ENCODE measurements at places on chromosomes 7 and 10. TPM values are rescaled to one million over a fixed set of nuclear protein-coding genes. Genes with fewer than 3 reads are reported as not detected.
A peak's percentile ranks its signal among the peaks of the same experiment; 100 is the strongest.

- H3K4me3 ChIP-seq = peak overlapping the region; percentile 16
- no peaks in the 10 kb centered on the region for H3K27me3 ChIP-seq
- H3K4me1 ChIP-seq = peaks cover 50% of the 10 kb centered on the region
Measured at GRCh38 chr7:50315739-50316671, 11.5 kb downstream of the IKZF1 start.

DNA sequence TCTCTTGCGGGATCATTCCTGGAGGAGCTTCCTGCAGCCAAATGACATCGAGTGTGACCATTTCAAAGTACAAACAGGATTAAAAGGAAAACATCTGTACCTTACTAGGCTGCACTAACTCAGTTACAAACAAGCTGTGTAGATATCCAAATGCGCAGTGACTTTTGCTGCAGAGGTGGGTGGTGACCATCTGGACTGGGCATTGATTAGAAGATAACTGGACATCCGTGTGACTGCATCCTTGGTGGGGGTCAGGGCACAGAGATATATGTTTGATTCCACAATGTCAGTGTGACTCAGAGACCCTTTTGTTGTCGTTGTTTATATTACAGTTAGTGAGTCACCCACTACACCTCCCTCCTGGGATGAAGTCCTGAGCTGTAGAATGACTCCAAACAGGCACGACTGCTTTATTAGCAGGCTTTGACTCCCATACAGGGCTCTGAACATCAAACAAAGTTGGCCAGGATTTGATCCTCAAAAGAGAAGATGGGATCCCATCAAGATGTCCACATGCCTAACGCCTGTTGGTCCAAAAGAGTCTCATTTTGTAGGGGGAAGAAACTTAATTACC is 56.7 kb upstream of the SDK1 start:
- H3K4me3 ChIP-seq = no peak overlapping the region
- H3K36me3 ChIP-seq = no peaks in the 10 kb centered on the region
- H3K27ac ChIP-seq = no peak overlapping the region
- H3K4me1 ChIP-seq = no peaks in the 10 kb centered on the region

GRCh38 chr7:103445228-103446048 is 569 bp downstream of the SLC26A5 start:
- H3K4me1 ChIP-seq = no peaks in the 10 kb centered on the region
- H3K27me3 ChIP-seq = peaks cover 57% of the 10 kb centered on the region
- no peak for DNase-seq
- H3K27ac ChIP-seq = no peak overlapping the region
- no peaks in the 10 kb centered on the region for H3K36me3 ChIP-seq

UPK3BL2 gene
- total RNA-seq = 2.8 TPM

OPN1SW gene
- total RNA-seq = not detected

PILRA gene
- 4.6 TPM for total RNA-seq

LEP gene
- total RNA-seq = 0.05 TPM

- H3K4me1 ChIP-seq = peaks cover 6% of the 10 kb centered on the region
- no peaks in the 10 kb centered on the region for H3K27me3 ChIP-seq
- no peak overlapping the region for H3K27ac ChIP-seq
- DNase-seq = no peak
Measured at GRCh38 chr7:101250324-101250723, 5.4 kb upstream of the FIS1 start.

- H3K36me3 ChIP-seq = peaks cover 3% of the 10 kb centered on the region
- no peak for DNase-seq
- peaks cover 81% of the 10 kb centered on the region for H3K4me1 ChIP-seq
- peak overlapping the region; percentile 81 for H3K27ac ChIP-seq
- no peaks in the 10 kb centered on the region for H3K27me3 ChIP-seq
Measured at GRCh38 chr10:80472234-80473095, 18.4 kb downstream of the TSPAN14 start.

DNA sequence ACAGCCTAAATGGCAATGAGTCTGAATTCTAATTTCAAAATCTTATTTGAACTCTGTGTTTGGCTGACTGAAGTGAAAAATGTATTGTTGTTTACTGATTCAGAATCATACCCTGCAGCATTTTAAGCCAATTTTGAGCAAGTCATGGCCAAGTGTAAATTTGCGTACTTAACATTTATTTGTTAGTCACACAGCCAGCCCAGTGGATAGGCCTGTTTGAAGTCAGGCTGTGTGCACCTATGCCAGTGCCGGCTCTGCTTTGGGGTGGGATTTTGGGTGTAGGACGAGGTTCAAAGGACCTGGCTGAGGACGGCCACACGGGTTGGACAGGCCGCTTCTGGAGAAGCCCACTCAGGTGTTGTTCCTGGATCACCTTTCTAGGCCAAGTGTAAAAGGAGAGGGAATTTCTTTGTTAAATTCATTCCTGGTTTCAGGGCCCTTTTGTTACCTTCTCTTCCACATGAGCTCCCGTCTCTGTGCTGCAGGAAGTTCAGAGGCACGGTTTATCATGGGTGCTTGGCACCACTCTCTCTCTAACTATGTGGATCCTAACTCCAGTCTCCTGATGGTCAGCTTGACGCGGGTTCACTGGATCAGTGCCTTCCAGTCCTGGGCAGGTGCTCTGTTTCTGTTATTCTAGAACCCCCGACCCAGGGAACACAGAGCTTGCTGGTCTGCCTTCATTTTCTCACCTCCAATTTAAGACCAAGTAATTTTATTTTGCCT is 84.7 kb downstream of the CCNY start:
- peaks cover 11% of the 10 kb centered on the region for H3K4me1 ChIP-seq
- H3K36me3 ChIP-seq = no peaks in the 10 kb centered on the region
- H3K4me3 ChIP-seq = no peak overlapping the region
- no peaks in the 10 kb centered on the region for H3K27me3 ChIP-seq
- no peak overlapping the region for H3K27ac ChIP-seq

GRCh38 chr7:151010307-151011096 is 13.8 kb downstream of the ATG9B start:
- no peak overlapping the region for H3K27ac ChIP-seq
- no peak overlapping the region for H3K4me3 ChIP-seq
- no peaks in the 10 kb centered on the region for H3K36me3 ChIP-seq
- H3K27me3 ChIP-seq = peaks cover 12% of the 10 kb centered on the region
- DNase-seq = no peak

GRCh38 chr7:84529480-84530205 is 335.1 kb upstream of the SEMA3A start:
- no peaks in the 10 kb centered on the region for H3K27me3 ChIP-seq
- no peak overlapping the region for H3K27ac ChIP-seq

GRCh38 chr7:127710635-127711034 is 58.6 kb downstream of the SND1 start:
- H3K27ac ChIP-seq = no peak overlapping the region
- no peaks in the 10 kb centered on the region for H3K4me1 ChIP-seq

AKR1C2 gene
- total RNA-seq = 1.0 TPM

DNA sequence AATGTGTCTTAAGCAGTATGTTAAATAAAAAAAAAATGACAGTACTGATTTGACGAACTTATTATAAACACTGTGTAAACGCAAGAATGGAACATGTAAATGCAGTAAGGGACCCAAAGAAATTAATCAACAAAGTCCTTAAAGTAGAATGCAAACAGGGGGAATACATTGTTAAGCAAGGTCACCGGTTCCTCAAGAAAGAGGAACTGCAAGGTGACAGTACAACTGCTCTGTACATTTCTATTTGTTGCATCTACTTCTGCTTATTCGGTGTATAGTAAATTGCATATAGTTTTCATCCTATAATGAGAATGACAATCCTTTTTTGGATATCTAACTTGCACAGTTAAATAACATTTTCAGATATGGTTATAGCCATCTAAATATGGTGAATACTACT is 387.0 kb upstream of the SEMA3D start:
- no peak for DNase-seq
- H3K36me3 ChIP-seq = no peaks in the 10 kb centered on the region
- no peaks in the 10 kb centered on the region for H3K27me3 ChIP-seq
- H3K4me1 ChIP-seq = no peaks in the 10 kb centered on the region

MAGI2 gene
- 0.42 TPM for total RNA-seq

ASB13 gene
- 3.3 TPM for total RNA-seq

NUTM2E gene
- 0.42 TPM for total RNA-seq

CTNNA3 gene
- total RNA-seq = 0.28 TPM

DNA sequence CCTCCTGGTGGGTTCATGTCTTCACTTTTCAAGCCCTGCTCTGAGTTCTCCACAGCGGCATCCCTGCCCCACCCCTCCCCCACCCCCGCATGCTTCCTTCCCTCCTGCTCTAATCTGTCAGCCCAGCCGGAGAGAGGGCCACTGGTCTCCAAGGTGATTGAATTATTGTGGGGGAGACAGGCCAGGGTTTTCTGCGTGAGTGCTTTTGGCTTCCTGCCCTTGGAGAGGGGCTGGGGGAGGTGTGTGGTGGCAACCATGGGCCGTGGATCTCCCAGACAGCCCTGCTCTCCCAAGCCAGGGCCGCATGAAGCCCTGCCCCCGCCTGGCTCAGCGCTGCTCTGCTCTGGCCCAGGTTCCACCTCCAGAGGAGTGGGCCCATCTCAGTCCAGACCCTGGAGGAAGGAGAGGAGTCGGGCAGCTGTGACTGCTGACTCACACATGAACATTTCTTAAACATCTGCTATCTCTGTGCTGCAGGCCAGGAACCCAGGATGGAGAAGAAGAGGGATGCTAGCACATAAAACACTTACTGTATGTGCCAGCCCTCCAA is 109.9 kb downstream of the ZMIZ1 start:
- H3K36me3 ChIP-seq = peaks cover 9% of the 10 kb centered on the region
- DNase-seq = no peak
- no peak overlapping the region for H3K4me3 ChIP-seq
- peaks cover 42% of the 10 kb centered on the region for H3K4me1 ChIP-seq
- H3K27me3 ChIP-seq = no peaks in the 10 kb centered on the region

GRCh38 chr7:71521506-71521905 is 389.6 kb downstream of the GALNT17 start:
- no peak overlapping the region for H3K27ac ChIP-seq
- no peaks in the 10 kb centered on the region for H3K4me1 ChIP-seq
- DNase-seq = no peak
- H3K4me3 ChIP-seq = no peak overlapping the region

C7orf25 gene
- total RNA-seq = 2.3 TPM

MYO1G gene
- total RNA-seq = 47.0 TPM

DNA sequence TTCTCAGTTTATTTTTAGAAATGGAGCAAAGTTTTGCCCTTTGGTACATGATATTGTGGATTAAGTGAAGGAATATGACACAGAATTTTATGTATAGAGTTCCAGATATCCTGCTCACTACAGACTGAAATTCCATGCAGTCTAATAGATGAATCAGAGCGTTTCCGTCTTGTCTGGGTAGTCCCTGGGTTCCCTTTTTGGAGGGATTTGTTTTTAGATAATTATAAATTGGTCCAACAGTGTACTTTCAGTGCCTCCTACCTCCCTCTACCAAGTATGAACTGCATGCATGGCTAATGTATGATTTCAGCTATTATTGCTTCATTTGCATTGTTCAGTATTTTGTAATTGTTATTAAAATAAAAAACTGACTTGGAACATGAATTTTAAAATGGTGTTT is 74.4 kb downstream of the SEPTIN7 start:
- H3K27me3 ChIP-seq = no peaks in the 10 kb centered on the region
- DNase-seq = no peak
- H3K4me3 ChIP-seq = no peak overlapping the region
- H3K36me3 ChIP-seq = peaks cover 22% of the 10 kb centered on the region
- H3K27ac ChIP-seq = no peak overlapping the region

DNA sequence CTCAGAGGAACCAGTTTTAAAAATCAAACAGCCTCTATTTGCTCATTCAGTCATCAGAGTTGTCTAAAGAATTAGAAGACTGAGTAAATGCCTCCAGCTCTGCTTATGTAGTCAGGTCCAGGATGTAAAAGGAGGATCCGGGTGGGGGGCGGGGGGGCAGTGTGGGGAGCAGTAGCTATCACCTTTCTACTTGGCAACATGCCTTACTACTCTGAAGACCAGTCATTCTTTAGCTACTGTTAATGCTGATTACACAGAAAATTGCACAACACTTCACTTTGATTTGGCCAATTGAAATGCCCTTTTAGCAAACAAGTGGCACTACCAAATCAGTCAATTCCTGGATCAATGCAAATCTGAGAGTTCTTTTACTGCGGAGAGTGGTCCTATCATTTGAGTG is 164.2 kb downstream of the NXPH1 start:
- DNase-seq = no peak
- H3K27me3 ChIP-seq = no peaks in the 10 kb centered on the region
- no peaks in the 10 kb centered on the region for H3K36me3 ChIP-seq
- H3K27ac ChIP-seq = no peak overlapping the region
- no peak overlapping the region for H3K4me3 ChIP-seq

DNA sequence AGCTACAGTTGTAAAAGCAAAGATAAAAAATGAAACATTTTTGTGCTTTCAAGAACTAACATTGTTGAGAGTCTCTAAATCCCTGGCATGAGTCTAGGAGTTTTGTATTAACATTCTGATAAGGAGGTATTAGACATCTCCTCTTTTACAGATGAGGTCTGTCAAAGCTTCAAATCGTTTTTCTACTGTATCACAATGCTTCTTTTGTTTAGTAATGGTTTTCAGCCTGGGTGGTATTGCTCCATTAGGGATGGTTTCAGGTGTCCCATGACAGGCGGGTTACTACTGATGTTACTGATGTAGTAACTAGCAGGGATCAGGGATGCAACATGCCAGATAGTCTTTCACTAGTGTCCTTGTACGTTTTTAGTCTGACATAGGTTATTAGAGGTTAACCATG is 27.4 kb downstream of the STAM start:
- no peak overlapping the region for H3K27ac ChIP-seq
- H3K27me3 ChIP-seq = no peaks in the 10 kb centered on the region
- H3K4me1 ChIP-seq = peaks cover 7% of the 10 kb centered on the region
- no peaks in the 10 kb centered on the region for H3K36me3 ChIP-seq

DNA sequence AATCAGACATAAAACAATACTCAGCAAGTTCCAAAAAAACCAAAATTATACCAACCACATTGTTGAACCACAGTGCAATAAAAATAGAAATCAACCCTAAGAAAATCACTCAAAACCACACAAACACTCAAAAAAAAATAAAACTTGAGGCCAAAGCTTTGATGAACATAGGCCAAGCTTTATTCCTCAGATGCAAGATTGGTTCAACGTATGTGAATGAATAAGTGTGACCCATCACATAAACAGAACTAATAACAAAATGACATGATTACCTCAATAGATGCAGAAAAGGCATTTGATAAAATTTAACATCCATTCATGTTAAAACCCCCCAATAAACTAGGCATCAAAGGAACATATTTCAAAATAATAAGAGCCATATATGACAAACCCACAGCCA is 506.1 kb upstream of the FZD8 start:
- H3K27me3 ChIP-seq = no peaks in the 10 kb centered on the region
- DNase-seq = no peak
- H3K4me3 ChIP-seq = no peak overlapping the region
- no peaks in the 10 kb centered on the region for H3K4me1 ChIP-seq

CPN1 gene
- total RNA-seq = not detected

DNA sequence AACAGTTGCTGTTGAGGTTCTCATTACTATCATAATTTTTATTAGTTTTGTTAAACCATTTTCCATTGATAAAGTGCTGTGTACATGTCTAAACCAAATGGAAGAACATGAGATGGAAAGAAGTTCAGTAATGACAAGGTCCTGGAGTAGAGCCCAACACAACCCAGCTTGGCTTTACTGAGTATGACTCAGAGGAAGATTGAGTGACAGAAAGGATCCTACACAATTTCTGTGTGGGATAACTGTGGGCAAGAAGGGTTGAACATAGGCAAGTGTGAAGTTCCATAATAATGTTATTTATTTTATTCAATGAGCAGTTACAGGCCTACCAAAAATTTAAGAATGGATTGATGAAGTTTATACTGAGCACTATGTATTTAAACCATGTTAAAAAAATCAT is 15.9 kb downstream of the PRKG1 start:
- H3K27ac ChIP-seq = no peak overlapping the region
- H3K4me3 ChIP-seq = no peak overlapping the region
- H3K4me1 ChIP-seq = no peaks in the 10 kb centered on the region
- no peaks in the 10 kb centered on the region for H3K27me3 ChIP-seq
- no peaks in the 10 kb centered on the region for H3K36me3 ChIP-seq
- no peak for DNase-seq

All from thymus (tissue), 14 donors.